Tongue (tissue), 3 donors: ENCODE measurements at places on chromosomes 2 and 18. TPM values are rescaled to one million over a fixed set of nuclear protein-coding genes. Genes with fewer than 3 reads are reported as not detected.

GRB14 gene
- 19.7 TPM for total RNA-seq

SCYGR4 gene
- total RNA-seq: not detected

NR4A2 gene
- total RNA-seq: 4.3 TPM

COLEC12 gene
- total RNA-seq: 60.4 TPM

HOXD1 gene
- total RNA-seq: not detected

VWA3B gene
- 0.10 TPM for total RNA-seq

IL37 gene
- total RNA-seq: not detected

POTEC gene
- total RNA-seq: not detected

CYBRD1 gene
- total RNA-seq: 122 TPM

DSEL gene
- total RNA-seq: 23.4 TPM

FSIP2 gene
- 3.1 TPM for total RNA-seq

CAPN13 gene
- total RNA-seq: 0.51 TPM

ITPRIPL1 gene
- 6.3 TPM for total RNA-seq

CD302 gene
- total RNA-seq: 24.5 TPM
